ENCODE measurements at places on chromosomes 4 and X.

- DNase-seq = no peak
These were observed 13.7 kb downstream of the STAG2 start for GRCh38 chrX:123975180-123975579.

GRCh38 chrX:56228914-56229313 lies 3.2 kb upstream of the KLF8 start:
- no peak for DNase-seq

- DNase-seq = no peak
These were observed 282.6 kb downstream of the ADGRA3 start for GRCh38 chr4:22233230-22233629.

GRCh38 chrX:153485396-153486080 lies 9.2 kb upstream of the BGN start:
- peak; percentile 58 for DNase-seq

- DNase-seq = no peak
These were observed 150.2 kb downstream of the RRAGB start for GRCh38 chrX:55867708-55868107.

GRCh38 chrX:78092296-78092695 lies 11.8 kb upstream of the PGK1 start:
- DNase-seq = peak; percentile 36

DNA sequence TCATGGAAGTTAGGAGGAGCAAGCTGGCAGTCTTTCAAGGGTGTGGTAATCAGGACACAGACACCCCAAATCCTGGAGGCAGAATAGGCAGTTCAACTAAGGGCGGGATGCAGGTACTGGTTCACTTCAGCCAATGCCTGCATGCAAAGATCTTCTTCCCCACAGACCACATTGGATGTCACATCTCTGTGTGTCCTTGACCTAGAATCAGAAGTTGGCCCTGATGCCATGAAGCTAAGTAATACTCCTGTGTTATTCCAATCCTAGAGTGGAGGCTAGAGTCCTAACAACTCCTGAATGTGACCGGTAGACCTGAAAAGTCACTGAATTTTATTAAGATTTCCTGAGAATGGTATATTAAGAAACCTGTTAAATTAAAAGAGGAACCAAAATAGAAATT lies 165.5 kb downstream of the DMD start:
- no peak for DNase-seq

All from NCI-H82 (cell line).